ENCODE measurements at places on chromosomes 5 and 9.

GRCh38 chr5:57703721-57704120, 221.1 kb upstream of the ACTBL2 start:
- DNase-seq, result no peak

DNA sequence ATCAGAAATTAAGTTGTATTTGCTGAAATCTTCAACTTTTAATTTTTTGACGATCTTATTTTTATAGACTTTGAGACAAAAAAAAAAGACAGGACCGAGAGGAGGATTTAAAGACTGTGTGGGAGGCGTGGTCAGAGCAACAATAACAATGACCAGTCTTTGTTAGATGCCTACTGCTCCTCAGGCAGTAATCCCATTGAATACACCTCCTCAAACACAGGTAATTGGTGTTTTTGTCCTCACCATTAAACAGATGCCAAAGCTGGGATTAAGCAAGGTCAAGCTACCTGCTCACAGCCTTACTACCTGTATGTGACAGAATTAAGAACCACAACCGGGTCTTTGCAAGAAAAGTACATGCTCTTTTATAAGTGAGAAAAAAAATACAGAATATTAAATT, 233.3 kb upstream of the GRAMD2B start:
- DNase-seq, result no peak

DNA sequence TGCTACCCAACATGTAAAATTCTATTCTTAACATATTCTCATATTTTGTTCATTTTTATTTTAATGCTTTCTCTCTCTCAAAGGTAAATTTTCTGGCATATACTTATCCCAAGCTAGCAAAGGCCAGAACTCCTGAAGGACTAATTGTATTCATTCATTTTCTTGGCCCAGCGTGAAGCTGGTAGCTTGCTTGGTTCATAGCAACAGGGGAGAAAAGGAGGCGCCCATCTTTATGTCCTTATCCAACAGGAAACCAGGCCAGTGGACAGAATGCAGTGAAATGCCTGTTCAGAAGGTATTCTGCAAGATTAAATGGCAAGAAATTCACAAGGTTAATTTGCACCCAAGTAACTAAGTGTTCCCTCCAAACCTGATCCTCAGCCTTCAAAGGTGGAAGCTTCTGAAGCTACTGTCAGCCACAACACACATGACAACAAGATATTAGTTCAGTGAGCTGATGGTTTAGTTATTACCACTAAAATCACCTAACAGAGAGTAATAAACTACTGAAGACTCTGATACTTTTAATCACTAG, 5.6 kb downstream of the EFNA5 start:
- DNase-seq, result no peak

DNA sequence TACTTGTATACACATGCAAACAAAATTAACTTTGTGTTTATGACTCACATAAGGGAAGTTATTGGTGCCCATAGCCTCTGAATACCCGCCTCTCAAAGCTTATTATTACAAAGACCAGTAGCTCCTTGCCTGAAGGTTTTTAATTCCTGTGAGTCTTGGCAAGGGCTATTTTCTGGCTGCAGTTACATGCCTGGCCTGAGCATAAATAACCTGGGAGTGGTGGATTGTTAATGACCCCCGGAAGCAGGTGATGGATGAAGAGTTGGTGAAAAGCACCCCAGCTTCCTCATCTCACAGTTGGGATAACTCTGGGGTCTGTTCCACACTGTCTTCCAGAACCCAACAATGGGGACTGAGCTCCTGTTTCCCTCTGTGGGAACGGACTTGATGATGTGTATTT, 594.5 kb downstream of the PDE4D start:
- no peak for DNase-seq

DNA sequence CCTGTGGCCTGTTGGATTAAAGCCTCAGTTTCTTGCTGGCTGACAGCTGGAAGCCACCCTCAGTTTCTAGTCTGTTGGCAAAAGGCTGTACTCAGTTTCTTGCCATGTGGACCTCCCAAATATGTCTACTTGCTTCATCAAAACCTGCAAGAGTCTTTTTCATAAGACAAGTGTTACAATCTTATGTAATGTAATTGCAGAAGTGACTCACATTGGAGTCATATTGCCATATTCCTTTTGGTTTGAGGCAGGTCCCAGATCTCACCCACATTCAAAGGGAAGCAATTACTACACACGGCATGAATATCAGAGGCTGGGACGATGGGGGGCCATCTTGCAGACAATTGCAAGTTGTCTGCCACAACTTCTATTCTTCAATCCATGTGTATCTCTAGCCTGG, 286.7 kb upstream of the IL12B start:
- DNase-seq, result no peak

DNA sequence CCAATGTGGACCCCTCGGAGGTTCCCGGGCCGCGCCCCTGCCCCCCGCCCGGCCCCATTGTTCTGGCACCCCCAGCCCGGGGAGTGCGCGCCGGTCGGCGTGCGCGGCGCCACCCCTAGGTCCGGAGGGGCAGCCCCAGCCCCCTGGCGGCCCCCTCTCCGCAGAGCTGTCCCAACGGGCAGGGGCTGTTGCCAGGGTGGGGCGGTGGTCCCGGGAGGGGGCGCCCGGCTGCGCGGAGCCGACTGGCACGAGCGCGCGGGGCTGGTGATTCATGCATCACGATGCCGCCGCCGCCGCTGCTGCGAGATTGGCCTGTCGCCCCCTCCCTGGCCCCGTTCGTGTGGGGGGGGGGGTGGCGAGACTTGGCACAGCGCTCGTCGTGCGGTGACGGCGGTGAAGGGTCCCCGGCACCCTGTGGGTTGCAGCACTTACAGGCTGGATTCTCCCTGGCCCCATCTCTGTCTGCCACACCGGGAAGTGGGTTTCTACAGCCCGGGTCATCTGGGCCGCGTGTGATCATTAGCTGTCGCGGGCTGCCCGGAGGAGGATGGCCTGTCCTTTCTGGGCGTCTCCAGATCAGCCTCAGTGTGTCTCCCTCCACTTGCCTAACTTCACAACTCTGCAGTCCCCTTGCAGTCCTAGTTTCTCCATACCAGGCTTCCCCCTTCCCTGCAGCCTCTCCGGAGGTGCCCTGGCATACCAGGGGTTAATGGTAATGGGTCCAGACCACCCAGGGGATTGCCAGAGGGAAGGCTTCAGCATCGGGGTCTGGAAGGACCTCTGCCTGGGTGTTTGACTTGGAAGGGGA, 858 bp downstream of the NCS1 start:
- DNase-seq, result peak; percentile 54

- DNase-seq, result no peak
These were observed 63.8 kb downstream of the SLC28A3 start for GRCh38 chr9:84276741-84277140.

DNA sequence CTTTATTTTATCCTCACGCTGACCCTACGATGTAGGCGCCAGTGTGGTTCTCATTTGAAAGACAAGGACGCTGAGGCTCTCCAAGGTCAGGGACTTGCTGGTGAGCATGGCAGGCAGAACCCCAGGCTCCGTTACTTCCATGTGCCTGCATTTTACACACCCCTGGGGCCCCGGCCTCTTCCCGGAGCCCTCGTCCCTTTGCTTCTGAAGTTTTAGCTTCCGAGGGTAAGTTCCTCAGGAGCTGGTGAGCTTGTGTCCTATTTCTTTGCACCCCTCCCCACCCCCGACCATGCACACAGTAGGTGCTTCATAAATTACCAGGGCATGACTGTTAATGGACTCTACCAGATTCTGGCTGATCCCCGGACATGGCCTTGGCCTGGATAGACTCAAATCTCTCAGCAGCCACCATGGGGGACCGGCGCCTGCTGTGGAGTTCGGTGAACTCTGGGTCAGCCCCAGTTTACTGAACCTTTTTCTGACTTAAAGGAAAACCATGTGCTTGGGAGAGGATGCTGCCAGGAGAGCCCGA, 59.3 kb upstream of the RNU6ATAC start:
- no peak for DNase-seq

GRCh38 chr9:2016408-2017330, 1.5 kb downstream of the SMARCA2 start:
- DNase-seq, result peak; percentile 51
